ENCODE measurements at places on chromosomes 6 and 20. TPM values are rescaled to one million over a fixed set of nuclear protein-coding genes. Genes with fewer than 3 reads are reported as not detected.

- DNase-seq, result no peak
- H3K27me3 ChIP-seq, result no peaks in the 10 kb centered on the region
- peaks cover 11% of the 10 kb centered on the region for H3K4me1 ChIP-seq
- H3K4me3 ChIP-seq, result peak overlapping the region; percentile 81
- H3K27ac ChIP-seq, result no peak overlapping the region
Measured at GRCh38 chr20:63652192-63652980, 838 bp downstream of the STMN3 start.

GRCh38 chr20:21832442-21833385, 127.2 kb downstream of the PAX1 start:
- H3K27me3 ChIP-seq, result no peaks in the 10 kb centered on the region
- DNase-seq, result no peak
- no peak overlapping the region for H3K4me3 ChIP-seq
- no peaks in the 10 kb centered on the region for H3K4me1 ChIP-seq
- H3K36me3 ChIP-seq, result no peaks in the 10 kb centered on the region
- H3K27ac ChIP-seq, result no peak overlapping the region

DNA sequence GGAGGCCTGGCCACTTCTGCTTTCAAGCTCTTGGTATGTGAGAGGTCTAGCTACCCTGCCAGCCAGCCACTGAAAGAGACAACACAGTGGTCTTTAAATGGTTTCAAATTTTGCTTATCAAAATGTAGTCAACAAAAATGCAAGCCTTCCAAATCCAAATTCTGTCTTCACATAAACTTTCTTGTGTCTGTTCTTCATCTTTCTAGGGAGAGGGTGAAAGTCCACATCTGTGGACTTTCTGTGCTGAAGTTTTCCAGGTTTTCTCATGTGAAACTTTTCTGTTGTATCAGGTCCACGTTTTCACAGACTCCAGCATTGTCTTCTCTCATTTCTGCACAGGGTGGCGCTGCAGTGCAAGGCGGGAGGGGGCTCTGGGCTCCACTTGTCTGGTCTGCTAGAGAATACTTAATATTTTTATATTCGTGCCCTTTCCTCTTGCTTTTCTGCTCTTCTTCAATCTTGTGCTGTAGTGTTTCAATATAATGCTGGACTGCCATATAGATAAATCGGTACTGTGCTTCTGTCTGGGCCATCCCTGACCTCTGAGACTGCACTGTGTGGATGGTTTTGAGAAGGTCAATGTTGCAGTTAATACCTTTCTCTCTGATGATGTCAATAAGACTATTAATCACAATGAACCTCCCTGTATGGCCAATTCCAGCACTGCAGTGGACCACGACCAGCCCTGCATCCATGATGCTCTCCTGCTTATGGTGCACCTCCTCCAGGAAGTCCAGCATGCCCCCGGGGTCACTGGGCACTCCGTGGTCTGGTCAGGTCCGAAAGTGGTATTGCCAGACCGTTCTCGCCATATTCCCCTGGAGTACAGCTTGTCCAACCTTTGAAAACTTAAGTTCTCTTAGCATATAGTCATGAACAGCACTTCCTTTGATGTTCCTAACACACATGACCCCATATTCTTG, 161.6 kb upstream of the TNFAIP3 start:
- peak; percentile 75 for DNase-seq
- H3K27me3 ChIP-seq, result no peaks in the 10 kb centered on the region
- H3K4me3 ChIP-seq, result no peak overlapping the region
- no peak overlapping the region for H3K27ac ChIP-seq
- no peaks in the 10 kb centered on the region for H3K4me1 ChIP-seq

- H3K27ac ChIP-seq, result no peak overlapping the region
- H3K4me1 ChIP-seq, result no peaks in the 10 kb centered on the region
- DNase-seq, result no peak
- no peak overlapping the region for H3K4me3 ChIP-seq
- H3K27me3 ChIP-seq, result no peaks in the 10 kb centered on the region
- H3K36me3 ChIP-seq, result no peaks in the 10 kb centered on the region
Measured at GRCh38 chr6:169803271-169803811, 51.9 kb downstream of the ERMARD start.

GRCh38 chr20:19858466-19859371, 100.7 kb downstream of the RIN2 start:
- no peaks in the 10 kb centered on the region for H3K36me3 ChIP-seq
- H3K27me3 ChIP-seq, result no peaks in the 10 kb centered on the region
- H3K27ac ChIP-seq, result no peak overlapping the region
- H3K4me3 ChIP-seq, result no peak overlapping the region
- no peak for DNase-seq
- no peaks in the 10 kb centered on the region for H3K4me1 ChIP-seq

DNA sequence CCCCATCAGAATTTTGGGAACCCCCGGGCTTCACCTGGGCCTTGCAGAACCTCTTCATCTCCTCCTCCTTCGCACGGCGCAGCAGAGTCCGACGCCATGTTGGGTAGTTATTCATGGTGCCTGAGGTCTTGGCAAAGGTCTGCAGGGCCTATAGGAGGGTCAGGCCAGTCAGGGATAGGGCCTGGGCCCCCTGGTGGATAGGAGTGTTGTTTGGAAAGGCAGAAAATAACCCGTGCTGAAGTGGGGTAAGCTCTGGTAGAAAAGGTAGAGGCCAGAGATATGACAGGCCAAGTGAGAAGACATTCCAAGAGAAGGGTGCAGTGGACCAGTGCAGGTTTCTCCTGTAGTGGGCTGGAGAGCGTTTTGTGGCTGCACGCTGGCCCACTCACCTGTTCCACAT, 4.9 kb downstream of the SMPD2 start:
- peak; percentile 63 for DNase-seq
- no peak overlapping the region for H3K4me3 ChIP-seq
- peaks cover 10% of the 10 kb centered on the region for H3K4me1 ChIP-seq
- H3K27me3 ChIP-seq, result no peaks in the 10 kb centered on the region

GRCh38 chr20:47660983-47661700, 124.1 kb downstream of the SULF2 start:
- H3K27ac ChIP-seq, result no peak overlapping the region
- no peaks in the 10 kb centered on the region for H3K27me3 ChIP-seq
- no peak for DNase-seq
- H3K36me3 ChIP-seq, result peaks cover 18% of the 10 kb centered on the region

Gene SAMD10
- not detected for total RNA-seq

Gene HTR1E
- total RNA-seq, result not detected

Gene SAPCD1
- not detected for total RNA-seq

Gene XKR7
- total RNA-seq, result not detected

Measured in ascending aorta (tissue), 2 donors.